ENCODE measurements at places on chromosomes 2 and 18. TPM values are rescaled to one million over a fixed set of nuclear protein-coding genes. Genes with fewer than 3 reads are reported as not detected.

DNA sequence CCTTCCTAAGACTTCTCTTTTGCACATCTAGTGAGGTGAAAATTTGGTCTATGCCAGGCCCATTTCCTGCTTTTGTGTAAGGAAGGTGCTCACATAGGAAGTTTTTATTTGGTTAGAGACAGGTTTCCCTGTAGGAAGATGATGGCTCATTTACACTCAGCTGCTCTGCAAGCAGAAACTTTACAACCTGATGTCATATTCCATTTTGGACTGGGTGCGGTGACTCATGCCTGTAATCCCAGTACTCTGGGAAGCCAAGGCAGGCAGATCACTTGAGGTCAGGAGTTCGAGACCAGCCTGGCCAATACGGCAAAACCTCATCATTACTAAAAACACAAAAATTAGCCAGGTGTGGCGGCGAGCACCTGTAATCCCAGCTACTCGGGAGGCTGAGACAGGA, 35.8 kb downstream of the CASP10 start:
- no peak for DNase-seq

DNA sequence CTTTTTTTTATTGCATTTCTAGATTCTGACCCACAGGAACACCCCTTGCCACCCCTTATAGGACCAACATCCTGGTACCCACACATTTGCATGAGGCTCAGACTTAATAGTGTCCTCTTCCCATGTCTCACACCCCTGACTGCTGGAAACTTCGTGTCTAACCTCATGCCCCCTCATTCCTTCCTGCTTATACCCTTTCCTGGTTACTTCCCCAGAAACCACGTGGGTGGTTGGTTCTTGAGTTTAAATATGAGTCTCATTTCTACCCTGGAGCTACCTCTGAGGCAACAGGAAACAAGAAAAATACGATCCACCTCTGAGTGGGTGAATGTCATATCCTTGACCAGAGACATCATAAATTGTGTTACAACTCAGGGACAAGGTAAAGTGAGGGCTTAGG, 1.6 kb downstream of the TNP1 start:
- DNase-seq, result no peak

DNA sequence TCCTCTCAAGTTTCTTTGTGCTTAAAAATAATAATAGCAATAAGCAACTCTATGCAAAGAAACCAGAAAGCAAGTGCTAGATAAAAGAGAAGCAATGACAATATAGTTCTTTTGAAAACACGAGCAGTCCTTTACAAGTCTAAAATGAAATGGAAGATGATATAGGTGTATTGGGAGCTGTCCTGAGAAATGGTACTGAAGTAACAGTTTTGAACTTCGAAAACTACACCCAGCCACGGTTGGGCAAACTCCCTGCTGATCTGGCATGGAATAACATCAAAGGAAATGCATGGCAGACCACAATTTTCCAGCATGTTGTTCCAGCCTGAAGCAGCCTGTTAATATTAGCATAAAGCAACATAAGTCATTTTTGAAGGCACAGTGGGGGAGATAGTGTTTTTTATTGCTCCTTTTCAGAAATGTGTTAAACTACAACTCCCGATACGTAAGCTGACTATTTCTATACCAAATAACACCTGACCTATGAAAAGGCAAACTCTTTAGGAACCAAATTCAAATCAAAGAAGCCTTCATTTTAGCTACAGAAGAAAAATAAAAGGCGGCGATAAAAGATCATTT, 596.1 kb upstream of the KLHL29 start:
- DNase-seq, result no peak

DNA sequence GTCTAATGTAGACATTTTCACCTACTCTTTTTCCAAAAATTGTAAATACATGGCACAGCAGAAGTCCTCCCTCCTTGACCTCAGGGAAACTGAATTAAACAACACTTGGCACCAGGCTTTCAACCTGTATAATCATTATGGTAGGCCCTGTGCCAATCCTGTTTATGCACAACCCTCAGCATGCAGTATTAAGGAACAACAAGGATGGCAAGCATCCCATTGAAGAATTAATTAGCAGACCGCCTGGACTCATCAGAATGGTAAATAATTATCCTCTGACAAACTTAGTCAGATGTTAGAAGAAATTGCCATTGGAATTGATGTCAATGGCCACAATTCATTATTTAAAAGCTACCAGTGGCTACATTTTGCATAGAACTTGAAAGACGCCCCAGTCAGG, 66.3 kb upstream of the GALNT5 start:
- DNase-seq, result no peak

The FBXO15 gene
- total RNA-seq, result 4.1 TPM

- DNase-seq, result no peak
Measured at GRCh38 chr2:112606547-112606946, 22.1 kb downstream of the CHCHD5 start.

Measured in frontal cortex (tissue), 4 donors.